Vagina (tissue), 2 donors: ENCODE measurements at places on chromosomes 16 and 17. TPM values are rescaled to one million over a fixed set of nuclear protein-coding genes. Genes with fewer than 3 reads are reported as not detected.

NPIPB9 gene
- not detected for total RNA-seq

TBC1D3I gene
- total RNA-seq, result 1.7 TPM

GRCh38 chr16:84507011-84507982, 2.8 kb upstream of the MEAK7 start:
- no peak for DNase-seq

GRCh38 chr17:45973946-45974859, 24.8 kb upstream of the STH start:
- DNase-seq, result no peak

DNA sequence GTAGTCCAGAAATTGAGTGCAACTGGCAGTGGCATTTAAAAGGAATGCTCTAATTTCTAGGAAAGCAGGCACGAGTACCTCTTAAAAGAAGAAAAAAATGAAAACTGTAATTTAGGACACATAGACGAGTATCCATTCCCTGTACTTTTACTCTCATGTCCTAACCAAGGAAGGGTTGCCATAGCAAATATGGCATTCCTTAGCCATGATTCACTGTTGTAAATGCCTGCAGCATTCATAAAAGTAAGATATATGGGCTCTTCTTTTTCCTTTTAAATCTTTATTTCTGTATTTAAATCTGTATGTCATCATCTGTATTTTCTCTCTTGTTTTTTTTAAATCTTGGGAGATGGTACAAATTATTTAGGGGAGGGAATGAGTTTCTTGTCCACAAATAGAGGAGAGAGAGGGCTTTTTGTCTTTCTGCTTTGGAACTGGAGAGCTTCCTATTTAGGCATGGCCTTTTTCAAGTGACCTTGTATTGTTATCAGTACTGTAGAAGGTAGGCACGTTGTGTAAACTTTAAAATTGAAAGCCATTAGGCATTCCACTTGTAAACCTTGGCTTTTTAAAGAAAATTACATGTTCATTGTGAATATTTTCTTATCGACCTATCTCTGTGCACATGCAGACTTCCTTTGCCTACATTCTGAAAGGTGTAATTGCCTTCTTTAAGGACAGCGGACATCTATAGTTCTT, 50.0 kb downstream of the TENT4B start:
- DNase-seq, result no peak
